Suprapubic skin (tissue), 4 donors: ENCODE measurements at places on chromosomes 4 and X.

DNA sequence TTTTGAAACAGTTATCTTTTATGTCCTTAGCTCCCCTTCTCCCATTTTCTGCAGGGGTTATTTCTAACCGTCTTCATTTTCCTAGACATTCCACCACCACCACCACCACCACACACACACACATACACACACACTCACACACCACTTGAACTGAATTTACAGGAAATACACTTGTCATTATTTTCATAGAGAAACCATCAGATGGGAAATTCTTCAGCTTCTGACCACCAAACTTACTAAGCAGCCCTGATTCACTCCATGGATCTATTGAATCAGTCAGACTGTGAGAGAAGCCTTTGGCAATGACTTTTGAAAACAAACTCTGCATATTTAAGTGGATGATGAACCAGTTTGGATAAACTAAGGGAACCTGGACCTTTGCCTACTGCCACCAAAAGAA lies 210.1 kb upstream of the NHS start:
- H3K36me3 ChIP-seq = no peaks in the 10 kb centered on the region
- H3K4me1 ChIP-seq = no peaks in the 10 kb centered on the region
- DNase-seq = no peak
- H3K27ac ChIP-seq = no peak overlapping the region
- H3K27me3 ChIP-seq = no peaks in the 10 kb centered on the region

DNA sequence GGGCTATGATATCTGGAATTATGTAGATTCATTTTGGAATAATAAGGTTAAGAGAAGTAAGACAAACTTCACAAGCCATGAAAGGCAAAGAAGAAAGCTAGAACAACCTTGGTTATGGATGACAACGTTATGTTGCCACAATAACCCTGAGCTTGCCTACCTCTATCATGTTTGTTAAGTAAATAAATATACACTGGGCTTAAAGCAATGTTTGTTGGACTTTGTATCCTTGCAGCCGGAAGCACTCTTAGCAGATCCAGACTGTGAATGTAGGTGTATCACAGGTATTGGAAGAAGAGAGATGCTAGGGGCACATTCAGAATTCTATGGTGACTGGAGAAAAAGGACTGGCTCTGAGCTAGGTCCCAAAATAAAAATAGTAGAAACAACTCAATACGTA lies 214.4 kb downstream of the HS3ST1 start:
- no peaks in the 10 kb centered on the region for H3K27me3 ChIP-seq
- no peak overlapping the region for H3K4me3 ChIP-seq
- H3K27ac ChIP-seq = no peak overlapping the region
- no peaks in the 10 kb centered on the region for H3K4me1 ChIP-seq
- no peaks in the 10 kb centered on the region for H3K36me3 ChIP-seq

DNA sequence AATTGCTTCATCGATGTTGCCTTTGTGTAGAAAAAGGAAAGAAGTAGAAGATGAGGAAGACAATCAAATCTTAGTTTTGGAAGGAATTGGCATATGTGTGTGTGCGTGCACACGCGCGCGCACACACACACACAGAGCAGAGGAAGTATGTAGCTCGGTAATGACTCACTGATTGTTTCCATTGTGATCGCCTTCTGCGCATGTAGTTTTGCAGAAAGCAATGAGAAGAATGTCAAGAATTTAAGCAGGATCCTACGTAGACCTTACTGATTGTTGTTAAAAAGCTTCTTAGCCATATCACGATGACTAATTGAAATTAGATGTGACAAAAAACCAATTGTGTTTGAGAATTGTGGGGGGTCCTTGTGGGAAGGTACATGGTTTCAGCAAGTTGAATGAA lies 12.8 kb upstream of the LIMCH1 start:
- DNase-seq = no peak
- no peaks in the 10 kb centered on the region for H3K4me1 ChIP-seq
- no peaks in the 10 kb centered on the region for H3K27me3 ChIP-seq
- H3K4me3 ChIP-seq = no peak overlapping the region
- no peak overlapping the region for H3K27ac ChIP-seq
- no peaks in the 10 kb centered on the region for H3K36me3 ChIP-seq

DNA sequence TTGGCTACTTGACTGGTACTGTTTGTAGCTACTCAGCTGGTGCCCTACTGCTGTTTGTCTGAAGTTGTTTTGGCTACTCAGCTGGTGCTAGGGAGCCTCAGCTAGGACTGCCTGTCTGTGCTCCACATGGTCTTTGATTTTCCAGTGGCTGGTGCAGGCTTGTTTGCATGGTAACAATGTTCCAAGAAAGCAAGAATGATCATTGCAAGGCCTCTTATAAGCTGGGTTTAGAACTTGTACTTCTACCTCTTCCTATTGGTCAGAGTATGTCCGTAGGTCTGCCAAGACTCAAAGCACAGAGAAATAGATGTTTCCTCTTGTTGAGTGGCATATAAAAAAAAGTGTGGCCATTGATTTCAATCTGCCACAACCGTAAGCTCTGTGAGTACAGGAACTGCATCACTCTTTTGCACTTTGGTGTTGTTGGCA lies 17.6 kb downstream of the NFKB1 start:
- no peaks in the 10 kb centered on the region for H3K36me3 ChIP-seq
- H3K4me3 ChIP-seq = no peak overlapping the region
- no peaks in the 10 kb centered on the region for H3K27me3 ChIP-seq
- DNase-seq = no peak

DNA sequence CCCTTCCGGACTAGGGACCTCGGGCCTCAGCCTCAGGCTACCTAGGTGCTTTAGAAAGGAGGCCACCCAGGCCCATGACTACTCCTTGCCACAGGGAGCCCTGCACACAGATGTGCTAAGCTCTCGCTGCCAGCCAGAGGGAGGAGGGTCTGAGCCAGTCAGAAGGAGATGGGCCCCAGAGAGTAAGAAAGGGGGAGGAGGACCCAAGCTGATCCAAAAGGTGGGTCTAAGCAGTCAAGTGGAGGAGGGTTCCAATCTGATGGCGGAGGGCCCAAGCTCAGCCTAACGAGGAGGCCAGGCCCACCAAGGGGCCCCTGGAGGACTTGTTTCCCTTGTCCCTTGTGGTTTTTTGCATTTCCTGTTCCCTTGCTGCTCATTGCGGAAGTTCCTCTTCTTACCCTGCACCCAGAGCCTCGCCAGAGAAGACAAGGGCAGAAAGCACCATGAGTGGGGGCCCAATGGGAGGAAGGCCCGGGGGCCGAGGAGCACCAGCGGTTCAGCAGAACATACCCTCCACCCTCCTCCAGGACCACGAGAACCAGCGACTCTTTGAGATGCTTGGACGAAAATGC lies at the start of gene WAS:
TSS of gene WAS (plus strand) at position 389 of the 572 bp plus-strand sequence. CDS start at position 444, 55 bp downstream.
- H3K4me3 ChIP-seq = peak within 1 kb of the TSS; percentile 30
- DNase-seq = no peak
- no peaks in the 10 kb centered on the region for H3K4me1 ChIP-seq
- no peaks in the 10 kb centered on the region for H3K27me3 ChIP-seq
- H3K36me3 ChIP-seq = no peaks in the 10 kb centered on the region
- peak within 1 kb of the TSS; percentile 29 for H3K27ac ChIP-seq

- H3K27ac ChIP-seq = no peak overlapping the region
- H3K4me1 ChIP-seq = no peaks in the 10 kb centered on the region
- H3K27me3 ChIP-seq = no peaks in the 10 kb centered on the region
- no peak overlapping the region for H3K4me3 ChIP-seq
- no peaks in the 10 kb centered on the region for H3K36me3 ChIP-seq
Measured at GRCh38 chr4:4923201-4923600, 63.7 kb downstream of the MSX1 start.
